ENCODE measurements at places on chromosomes 4 and X.

DNA sequence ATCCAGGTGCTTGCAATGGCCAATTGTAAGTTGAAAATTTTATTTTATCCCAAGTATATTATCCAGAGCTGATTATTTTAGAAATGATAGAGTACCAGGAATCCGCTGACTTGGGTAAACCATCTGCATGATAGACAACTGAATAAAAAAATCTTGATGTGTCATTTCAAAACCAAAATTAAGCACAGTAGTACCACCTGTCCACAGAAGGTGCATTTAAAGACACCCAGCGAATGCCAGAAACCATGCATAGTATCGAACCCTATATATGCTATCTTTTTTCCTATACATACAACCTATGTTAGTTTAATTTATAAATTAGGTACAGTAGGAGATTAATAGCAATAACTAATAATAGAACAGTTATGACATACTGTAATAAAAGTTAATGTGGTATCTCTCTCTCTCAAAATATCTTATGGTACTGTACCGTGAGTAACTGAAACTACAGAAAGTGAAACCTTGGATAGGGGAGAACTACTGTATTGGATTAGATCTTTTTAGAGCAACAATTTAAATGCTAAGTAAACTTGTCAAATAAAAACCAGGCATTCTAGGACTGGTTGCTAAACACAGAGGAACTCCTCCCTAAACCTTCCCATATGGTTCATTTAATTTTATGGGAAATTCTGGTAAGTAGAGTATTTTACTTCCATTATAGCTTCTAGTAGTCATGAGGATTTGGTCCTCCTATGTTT is 6.2 kb downstream of the NEIL3 start:
- DNase-seq = no peak

DNA sequence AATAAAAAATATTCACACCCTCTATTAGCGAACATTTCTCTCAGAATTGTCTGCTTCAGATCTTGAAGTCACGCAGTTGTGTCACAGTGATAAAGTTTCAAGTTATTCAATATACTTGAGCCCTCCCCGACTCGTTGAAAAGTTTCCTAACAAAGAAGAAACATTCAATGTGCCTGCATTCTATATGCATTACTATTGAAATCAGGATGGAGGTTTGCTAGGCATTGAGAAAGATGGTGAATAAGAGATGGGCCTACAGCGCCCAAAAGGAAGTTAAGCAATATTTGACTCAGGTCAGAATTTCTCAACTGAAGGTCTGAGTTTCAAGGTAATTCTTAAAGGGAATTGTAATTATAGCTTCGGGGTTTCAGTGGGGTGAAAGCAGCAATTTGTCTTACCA is 6.1 kb downstream of the TCEANC start:
- DNase-seq = no peak

GRCh38 chr4:91113130-91113706 is 986.0 kb downstream of the CCSER1 start:
- no peak for DNase-seq

DNA sequence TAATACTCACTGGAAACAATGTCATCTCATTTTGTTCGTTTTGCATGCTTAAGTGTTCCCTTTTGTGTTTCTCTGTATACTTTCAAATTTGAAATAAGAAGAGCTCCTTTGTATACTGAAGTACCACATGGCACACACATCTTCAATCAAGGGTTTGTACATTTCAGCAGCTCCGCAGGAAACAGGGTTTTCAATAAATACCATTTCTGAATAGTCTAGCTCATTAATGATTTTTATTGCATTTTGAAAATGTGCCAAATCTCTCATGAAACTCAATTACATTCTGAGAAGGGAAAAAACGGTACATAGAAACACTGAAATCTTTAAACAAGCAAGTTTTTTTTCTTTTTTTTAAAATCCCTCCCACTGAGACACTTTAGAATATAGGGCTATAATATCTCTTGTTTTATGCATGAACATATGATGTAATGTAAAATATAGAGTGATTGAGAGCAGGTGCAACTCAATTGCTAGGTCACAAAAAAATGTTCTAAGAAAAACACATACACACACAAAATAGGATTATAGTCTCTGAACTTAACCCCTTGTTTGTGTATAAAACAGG is 914.2 kb upstream of the PCDH7 start:
- no peak for DNase-seq

- no peak for DNase-seq
These were observed 56.4 kb downstream of the SLC2A9 start for GRCh38 chr4:9964879-9965278.

GRCh38 chr4:38634047-38634759 is 29.8 kb upstream of the KLF3 start:
- no peak for DNase-seq

DNA sequence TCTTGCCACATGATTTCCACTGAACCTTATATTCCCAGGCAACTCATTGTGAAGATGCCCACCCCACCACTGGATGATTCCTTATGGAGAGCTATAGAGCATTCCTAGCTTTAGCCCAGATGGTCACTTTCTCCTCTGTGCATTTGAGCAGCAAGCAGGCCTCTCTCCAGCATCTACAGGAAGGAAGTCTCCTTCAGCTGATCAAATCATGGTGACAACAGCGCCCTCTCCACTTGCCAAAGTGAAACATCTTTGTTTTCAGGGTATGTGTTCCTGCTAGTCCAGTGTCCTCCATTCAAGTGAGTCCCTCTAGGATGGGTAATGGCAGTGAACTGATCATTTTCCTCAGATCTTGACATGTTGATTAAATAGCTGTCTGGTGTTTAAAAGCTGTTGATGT is 10.9 kb upstream of the SYTL5 start:
- DNase-seq = no peak

- DNase-seq = no peak
These were observed 19.1 kb upstream of the SETD7 start for GRCh38 chr4:139575072-139575471.

DNA sequence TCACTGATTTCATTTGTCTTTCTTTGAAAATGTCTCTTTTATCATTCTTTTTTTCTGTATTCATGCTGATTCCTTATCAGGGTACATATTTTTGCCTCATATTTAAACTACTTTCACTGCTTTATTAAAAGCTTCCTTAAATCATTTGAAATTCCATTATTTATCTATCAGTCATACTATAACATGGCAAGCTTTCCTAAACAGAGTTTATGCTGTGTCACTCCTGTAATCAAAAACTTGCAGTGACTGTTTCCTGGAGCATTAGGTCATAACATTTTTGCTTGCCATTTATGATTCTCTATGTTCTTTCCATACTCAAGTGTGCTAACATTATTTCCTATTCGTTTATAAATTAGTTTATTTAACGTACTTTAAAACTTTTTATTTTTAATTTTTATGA is 203.7 kb downstream of the BMPR1B start:
- no peak for DNase-seq

- DNase-seq = no peak
These were observed 32.7 kb downstream of the DHX15 start for GRCh38 chr4:24551492-24552289.

GRCh38 chr4:155388162-155388561 is 11.4 kb upstream of the MAP9 start:
- no peak for DNase-seq

- no peak for DNase-seq
These were observed 10.4 kb upstream of the DCLK2 start for GRCh38 chr4:150067859-150068258.

- DNase-seq = no peak
These were observed 11.0 kb upstream of the CXCL2 start for GRCh38 chr4:74109870-74110605.

DNA sequence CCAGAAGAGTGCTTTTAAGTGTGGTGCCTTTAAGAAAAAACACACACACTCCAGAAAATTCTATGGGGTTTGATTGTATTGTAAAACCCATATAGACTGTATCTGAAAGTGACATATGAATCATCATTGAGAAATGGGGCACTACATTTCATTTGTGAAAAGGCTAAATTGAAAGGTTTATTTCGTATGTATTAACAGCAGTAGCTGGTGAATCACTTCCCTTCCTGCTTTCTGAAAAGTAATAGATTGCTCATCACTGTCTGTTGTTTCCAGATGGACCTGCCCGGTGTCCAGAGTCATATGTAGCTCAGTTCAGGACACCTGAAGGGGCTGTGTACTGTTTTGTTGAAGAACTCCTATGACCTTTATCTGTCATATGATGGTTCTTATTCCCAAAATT is 28.1 kb upstream of the HPRT1 start:
- no peak for DNase-seq

GRCh38 chr4:142282870-142283431 is 563.1 kb downstream of the INPP4B start:
- DNase-seq = no peak

DNA sequence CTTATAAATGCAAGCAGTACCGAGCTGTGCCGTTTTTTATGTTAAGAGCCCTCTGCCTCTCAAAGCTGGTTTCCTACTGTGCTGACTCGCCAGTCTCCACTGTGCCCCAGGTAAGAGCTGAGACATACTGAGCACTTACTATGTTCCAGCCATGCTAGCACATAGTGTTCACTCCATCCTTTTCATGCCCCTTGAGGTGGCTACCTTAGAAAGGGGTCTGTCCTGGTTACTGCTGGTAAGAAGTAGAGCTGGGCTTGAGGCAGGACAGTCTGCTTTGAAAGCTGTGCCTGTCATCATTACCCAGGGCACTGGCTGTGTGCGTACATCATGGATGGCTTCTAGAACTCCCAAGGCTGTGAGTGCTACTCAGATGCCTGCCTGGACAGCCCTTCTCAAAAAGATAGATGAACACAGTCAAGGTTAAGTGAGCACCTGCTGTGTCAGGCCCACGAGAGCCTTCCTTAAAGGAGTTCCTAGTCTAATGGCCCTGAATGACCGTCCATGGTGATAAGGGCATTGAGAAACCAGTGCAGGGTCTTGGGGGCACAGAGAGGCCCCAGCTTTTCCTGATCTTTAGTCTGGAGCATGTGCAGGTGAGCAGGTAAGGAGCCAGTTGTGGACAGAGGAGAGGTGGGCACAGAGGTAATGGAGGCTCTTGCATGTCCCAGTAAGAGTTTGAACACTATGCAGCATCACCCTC is 1.6 kb downstream of the STK32B start:
- DNase-seq = no peak

DNA sequence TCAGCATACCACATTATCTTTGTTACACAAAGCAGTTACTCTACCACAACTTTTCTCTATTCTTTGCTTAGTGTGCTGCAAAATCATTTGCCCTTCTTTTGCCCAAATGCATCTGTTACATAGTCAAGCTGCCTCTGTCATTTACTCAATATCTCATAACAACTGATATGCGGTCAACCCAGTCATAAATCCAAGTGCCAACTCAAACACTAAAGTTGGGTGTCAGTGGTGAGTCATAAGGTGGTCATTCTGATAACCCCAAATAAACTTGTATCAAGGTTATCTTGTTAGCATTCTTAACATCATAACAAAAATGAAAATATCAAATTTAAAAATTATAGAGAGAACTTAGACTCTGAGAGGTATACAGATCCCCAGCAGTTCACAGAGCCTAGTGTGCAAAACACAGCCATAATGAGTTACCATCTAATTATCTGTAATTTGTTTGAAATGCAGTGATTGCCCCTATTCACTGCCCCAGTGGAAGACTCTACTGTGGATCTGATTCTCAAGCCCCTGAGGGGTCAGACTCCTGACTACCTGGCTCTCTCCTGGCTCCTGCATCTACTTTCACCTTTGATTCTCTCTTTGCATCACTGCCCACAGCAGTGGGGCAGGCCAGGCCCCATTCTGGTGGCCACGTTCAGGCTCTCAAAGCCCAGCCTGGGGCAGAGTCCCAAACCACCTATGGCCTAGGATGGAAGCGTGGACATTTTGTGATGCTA is 29.2 kb downstream of the TBC1D9 start:
- DNase-seq = no peak

GRCh38 chr4:140152013-140152703 is 1.8 kb downstream of the MAML3 start:
- peak; percentile 76 for DNase-seq

GRCh38 chr4:3218824-3219760 is 29.9 kb upstream of the MSANTD1 start:
- DNase-seq = no peak

- no peak for DNase-seq
These were observed 29.6 kb upstream of the PPA2 start for GRCh38 chr4:105503484-105503883.

GRCh38 chr4:123674762-123675465 is 278.3 kb downstream of the SPRY1 start:
- no peak for DNase-seq

DNA sequence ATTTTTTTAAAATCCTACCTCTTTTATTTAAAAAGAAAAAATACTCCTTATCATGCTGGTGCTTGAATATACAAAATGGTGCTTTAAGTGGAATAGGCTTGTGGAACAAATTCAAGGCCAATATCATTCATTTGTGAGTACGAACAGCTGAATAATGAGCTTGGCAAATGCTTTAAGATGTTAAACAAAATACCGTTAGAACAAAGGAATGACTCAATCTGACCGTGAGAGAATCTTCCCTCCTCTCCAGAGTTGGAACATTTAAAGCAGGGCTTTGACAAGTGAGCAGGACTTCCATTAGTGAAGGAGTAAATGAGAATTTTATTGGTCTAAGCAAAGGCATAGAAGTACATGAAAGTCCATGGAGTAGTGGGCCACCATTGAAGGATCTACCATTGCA is 74.5 kb downstream of the DCLK2 start:
- no peak for DNase-seq

- DNase-seq = no peak
These were observed 2.8 kb upstream of the SAP30 start for GRCh38 chr4:173367946-173368345.

DNA sequence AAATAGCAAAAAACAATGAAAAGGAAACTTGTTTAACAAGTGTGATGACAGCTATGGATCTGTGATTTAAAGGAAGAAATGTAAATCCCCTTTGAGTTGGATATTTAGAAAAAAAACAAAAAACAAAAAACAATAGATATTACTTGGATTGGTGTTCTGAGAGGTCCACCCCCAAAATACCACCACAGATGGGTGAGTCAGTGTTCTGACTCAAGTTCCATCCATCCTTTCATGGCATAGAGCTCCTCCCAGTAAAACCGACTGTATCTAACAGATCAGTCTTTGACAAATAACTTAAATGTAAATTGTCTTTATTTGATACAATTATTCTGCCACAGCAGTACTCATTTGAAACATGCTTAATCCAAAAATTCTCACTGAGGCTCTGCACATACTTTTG is 27.4 kb downstream of the TMPRSS11B start:
- DNase-seq = no peak

DNA sequence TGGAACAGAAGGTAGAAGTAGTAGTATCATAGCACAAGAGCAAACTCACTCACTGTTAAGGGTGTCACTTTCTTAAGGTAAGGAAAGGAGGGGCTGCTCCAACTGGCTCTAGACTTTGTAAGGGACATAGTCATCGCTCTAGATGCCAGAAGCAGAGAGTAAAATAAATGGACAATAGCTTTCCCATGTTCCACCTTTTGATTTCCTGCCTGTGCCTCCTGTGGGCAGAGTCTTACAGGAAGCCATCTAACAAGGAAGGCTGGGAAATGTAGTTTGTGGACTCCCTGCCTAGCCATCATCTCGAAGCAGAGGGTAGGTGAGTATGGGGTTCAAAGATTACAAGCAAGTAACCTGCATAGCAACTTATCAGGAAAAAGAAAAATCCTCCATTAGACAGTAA is 1.7 kb upstream of the METTL14 start:
- no peak for DNase-seq
